ENCODE measurements at places on chromosomes 6 and 20.

GRCh38 chr20:48725555-48725991 lies 102.2 kb downstream of the PREX1 start:
- DNase-seq = no peak

GRCh38 chr6:90891355-90891754 lies 304.5 kb upstream of the MAP3K7 start:
- no peak for DNase-seq

DNA sequence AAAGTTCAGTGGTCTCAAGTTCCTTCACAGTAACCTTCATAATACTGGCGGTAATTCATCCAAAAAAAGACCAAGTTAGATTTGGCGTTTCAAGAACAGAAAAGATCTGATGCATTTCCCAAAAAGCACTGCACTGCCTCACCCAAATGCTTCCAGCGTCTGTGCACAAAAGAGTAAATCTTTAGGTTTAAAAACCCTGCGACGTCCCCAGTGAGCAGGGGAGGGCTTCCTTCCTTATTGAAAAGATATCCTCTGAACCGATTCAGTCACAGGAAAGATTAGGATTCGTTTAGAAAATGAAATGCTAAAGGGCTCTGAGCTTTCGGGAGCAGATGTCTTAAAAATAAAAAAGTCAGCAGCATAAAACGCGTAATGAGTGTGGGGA lies 654 bp downstream of the TBC1D7 start:
- DNase-seq = no peak

DNA sequence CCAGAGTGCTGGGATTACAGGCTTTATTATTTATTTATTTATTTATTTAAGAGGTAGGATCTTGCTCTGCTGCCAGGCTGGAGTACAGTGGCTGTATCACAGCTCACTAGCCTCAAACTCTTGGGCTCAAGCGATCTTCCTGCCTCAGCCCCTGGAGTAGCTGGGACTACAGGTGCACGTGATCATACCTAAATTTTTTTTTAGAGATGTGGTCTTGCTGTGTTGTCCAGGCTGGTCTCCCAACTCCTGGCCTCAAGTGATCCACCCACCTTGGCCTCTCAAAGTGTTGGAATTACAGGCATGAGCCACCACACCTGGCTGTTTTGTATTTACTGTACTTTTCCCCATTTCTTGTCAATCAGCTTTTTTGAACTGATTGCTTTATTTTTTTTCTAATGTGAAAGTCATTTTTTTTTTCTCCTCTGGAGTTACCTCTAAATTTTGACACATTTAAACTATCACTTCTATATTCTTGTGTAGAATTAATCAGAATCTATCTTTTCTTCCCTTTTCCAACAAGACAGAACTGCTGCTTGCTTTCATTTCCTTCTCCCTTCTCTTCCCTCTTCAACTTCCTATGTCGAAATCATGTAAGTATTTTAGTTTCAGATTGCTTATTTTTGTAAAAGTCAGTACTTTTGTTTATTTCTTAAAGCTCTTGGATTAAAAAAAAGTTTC lies 12.0 kb downstream of the PANK2 start:
- DNase-seq = no peak

GRCh38 chr6:34237316-34237721 lies 646 bp downstream of the HMGA1 start:
- DNase-seq = no peak

DNA sequence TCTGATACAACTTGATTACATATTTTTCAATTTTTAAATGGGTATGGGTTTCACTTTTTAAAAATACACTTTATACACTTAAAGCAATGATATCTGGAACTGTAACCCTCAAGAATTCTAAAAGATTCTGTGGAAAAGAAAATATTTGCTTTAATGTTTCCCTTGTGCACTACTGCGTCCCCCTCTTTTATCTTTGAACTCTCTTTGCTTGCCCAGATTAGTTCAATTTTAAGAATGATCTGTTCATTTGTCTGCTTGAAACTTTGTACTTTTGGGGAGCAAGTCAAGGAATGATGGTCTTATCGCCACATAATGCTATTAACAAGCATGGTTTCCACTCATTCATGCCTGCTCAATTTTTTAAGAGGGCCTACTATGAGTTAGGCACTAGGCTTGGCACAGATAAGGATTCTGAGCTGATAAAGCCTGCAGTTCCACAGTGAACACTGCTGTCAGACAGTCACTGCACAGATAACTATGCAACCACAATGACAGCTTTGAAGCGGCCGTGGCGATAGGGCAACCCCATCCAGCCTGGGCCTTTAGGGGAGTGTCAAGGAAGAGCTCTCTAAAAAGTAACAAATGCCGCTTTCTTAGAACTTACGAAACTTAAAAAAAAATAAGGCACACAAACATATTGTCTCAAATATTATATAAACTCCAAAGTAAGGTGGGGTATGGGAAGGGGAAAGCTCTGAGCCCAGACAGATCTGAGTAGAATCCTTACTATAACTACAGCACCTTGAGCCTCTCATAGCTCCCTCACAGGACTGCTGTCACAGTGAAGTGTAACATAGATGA lies 29.7 kb downstream of the FYN start:
- no peak for DNase-seq

GRCh38 chr6:72350296-72350881 lies 271.5 kb upstream of the KCNQ5 start:
- DNase-seq = no peak

All from fibroblast of skin of right biceps (primary cell).